ENCODE measurements at places on chromosomes 16 and 17.

GRCh38 chr16:641326-642188 lies at the start of gene MCRIP2:
TSS of gene MCRIP2 (plus strand) at chr16:641828. CDS start at chr16:641992, 164 bp downstream.
- peak; percentile 69 for DNase-seq
- H3K4me1 ChIP-seq, result peaks cover 49% of the 10 kb centered on the region
- H3K27me3 ChIP-seq, result no peaks in the 10 kb centered on the region
- peak within 1 kb of the TSS; percentile 71 for H3K4me3 ChIP-seq
- no peak within 1 kb of the TSS for H3K27ac ChIP-seq

- no peak overlapping the region for H3K27ac ChIP-seq
- DNase-seq, result no peak
- H3K4me1 ChIP-seq, result peaks cover 4% of the 10 kb centered on the region
- peaks cover 19% of the 10 kb centered on the region for H3K27me3 ChIP-seq
Measured at GRCh38 chr16:50599494-50599893, 51.3 kb downstream of the NKD1 start.

- no peaks in the 10 kb centered on the region for H3K27me3 ChIP-seq
- H3K27ac ChIP-seq, result no peak overlapping the region
- no peak for DNase-seq
- H3K4me1 ChIP-seq, result peaks cover 11% of the 10 kb centered on the region
Measured at GRCh38 chr16:14002416-14002990, 68.6 kb upstream of the MRTFB start.

DNA sequence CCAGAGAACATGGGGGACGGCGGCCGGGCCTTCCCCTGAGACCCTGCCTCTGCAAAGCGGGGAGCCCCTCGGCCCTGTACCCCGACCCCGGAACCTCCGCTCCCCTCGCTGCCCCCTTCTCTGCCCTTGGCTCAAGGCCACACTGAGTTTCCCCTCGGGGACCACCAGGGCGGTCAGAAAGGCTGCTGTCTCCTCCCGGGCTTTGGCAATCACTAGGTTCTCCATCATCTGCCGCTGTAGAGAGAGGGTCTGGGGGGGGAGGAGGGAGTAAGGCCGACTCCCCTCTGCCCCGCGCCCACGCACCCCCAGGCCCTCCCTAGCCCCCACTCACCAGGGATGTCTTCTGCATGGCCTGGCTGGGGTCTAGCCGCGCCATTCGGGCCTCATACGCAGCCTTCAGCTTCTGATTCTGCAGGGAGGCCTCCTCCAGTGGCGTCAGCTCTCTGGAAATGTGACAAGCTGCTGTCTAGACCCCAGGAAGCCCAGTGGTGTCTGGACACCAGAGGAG lies 8.4 kb downstream of the VPS9D1 start:
- peak overlapping the region; percentile 61 for H3K4me3 ChIP-seq
- H3K4me1 ChIP-seq, result peaks cover 22% of the 10 kb centered on the region
- no peak overlapping the region for H3K27ac ChIP-seq
- peak; percentile 59 for DNase-seq
- no peaks in the 10 kb centered on the region for H3K27me3 ChIP-seq

GRCh38 chr17:79842656-79843473 lies 3.6 kb upstream of the CBX4 start:
- H3K4me3 ChIP-seq, result peak overlapping the region; percentile 53
- no peak overlapping the region for H3K27ac ChIP-seq
- DNase-seq, result peak; percentile 59
- H3K27me3 ChIP-seq, result peaks cover 35% of the 10 kb centered on the region

GRCh38 chr16:24989494-24989893 lies 25.7 kb downstream of the ARHGAP17 start:
- no peak for DNase-seq
- no peaks in the 10 kb centered on the region for H3K27me3 ChIP-seq
- H3K4me3 ChIP-seq, result no peak overlapping the region
- peak overlapping the region; percentile 70 for H3K27ac ChIP-seq

GRCh38 chr17:44122816-44123355 lies 555 bp downstream of the HDAC5 start:
- no peak for DNase-seq
- peaks cover 6% of the 10 kb centered on the region for H3K27me3 ChIP-seq
- H3K4me1 ChIP-seq, result peaks cover 12% of the 10 kb centered on the region
- H3K4me3 ChIP-seq, result peak overlapping the region; percentile 79
- H3K36me3 ChIP-seq, result no peaks in the 10 kb centered on the region

DNA sequence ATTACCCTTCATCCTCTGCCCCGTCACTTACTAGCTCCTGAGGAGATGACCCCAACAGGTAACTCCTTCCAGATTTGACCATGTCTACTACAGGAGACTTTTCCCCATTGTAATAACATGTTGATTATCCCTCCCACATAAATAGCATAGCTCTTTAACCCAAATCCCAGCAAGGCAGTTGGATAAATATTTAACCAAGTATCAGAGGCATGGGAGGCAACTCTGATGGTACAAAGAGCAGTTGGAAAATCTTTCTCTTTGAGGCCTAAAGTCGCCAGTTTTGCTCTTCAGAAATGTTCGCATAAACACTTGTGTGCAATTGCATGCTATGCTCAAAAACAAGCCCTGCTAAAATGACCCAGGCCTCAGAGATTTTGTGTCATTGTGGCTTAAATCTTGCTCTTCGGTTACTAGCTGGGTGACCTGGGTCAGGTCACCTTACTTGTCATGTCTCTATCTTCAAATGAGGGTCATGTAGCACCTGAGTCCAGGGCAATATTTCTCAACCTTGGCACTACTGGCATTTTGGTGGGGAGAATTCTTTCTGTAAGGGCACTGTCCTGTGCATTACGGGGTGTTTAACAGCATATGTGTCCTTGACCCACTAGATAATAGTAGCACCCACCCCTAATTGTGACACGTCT lies 48.8 kb downstream of the HSD17B2 start:
- no peaks in the 10 kb centered on the region for H3K27me3 ChIP-seq
- no peak overlapping the region for H3K27ac ChIP-seq
- H3K4me1 ChIP-seq, result peaks cover 2% of the 10 kb centered on the region
- no peak overlapping the region for H3K4me3 ChIP-seq
- DNase-seq, result no peak
